ENCODE measurements at places on chromosomes 4 and X.

DNA sequence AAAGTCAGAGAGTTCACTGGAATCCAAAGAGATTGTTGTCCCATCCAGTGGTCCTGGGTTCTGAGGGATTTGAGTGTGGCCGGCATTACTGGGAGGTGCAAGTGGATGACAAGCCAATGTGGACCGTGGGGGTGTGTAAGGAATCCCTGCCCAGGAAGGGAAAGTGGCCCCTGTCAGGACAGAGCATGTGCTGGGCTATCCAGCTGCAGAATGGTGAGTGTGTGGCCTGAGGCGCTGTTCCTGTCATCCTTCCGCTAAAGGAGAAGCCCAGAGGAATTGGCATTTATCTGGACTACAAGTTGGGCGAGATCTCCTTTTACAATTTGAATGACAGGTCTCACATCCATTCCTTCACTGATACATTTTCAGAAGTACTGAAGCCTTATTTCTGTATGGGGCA, 20.4 kb upstream of the TRIM60 start:
- no peak for DNase-seq

DNA sequence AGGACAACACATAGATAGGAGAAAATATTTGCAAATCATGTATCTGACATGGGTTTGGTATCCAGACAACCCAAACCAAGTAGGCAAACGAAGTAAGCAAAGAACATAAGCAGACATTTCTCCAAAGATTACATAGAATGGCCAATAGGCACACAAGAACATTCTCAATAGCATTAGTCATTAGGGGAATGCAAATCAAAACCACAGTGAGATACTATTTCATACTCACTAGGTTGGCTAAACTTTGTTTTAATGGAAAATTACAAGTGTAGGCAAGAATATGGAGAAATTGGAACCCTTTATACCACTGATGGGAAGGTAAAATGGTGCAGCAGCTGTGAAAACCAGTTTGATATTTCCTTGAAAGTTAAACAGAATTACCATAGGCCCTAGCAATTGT, 74.7 kb downstream of the CHRNA9 start:
- DNase-seq: no peak

GRCh38 chr4:59570860-59571476, 1629.2 kb upstream of the ADGRL3 start:
- DNase-seq: no peak

- no peak for DNase-seq
Observed at GRCh38 chr4:2249526-2250356, 7.8 kb upstream of the HAUS3 start.

DNA sequence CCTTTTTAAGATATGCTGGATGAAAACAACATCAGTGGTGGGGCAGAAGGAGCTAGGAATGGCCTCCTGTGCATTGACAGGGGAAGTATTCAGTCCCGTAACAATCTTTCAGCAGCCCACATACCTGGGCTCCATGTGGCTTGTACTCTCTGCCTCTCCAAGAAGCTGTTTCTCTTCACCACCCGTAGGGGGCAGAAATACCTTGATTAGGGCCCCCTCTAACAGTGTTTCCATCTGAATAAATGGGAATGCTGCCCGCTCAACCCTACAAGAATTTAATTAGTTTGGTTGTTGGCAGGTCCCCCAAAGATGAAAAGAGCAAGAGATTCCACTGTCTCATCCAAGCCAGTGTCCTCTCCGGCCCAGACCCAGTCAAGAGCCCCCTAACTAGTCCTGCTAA, 155.2 kb downstream of the SMIM20 start:
- no peak for DNase-seq

DNA sequence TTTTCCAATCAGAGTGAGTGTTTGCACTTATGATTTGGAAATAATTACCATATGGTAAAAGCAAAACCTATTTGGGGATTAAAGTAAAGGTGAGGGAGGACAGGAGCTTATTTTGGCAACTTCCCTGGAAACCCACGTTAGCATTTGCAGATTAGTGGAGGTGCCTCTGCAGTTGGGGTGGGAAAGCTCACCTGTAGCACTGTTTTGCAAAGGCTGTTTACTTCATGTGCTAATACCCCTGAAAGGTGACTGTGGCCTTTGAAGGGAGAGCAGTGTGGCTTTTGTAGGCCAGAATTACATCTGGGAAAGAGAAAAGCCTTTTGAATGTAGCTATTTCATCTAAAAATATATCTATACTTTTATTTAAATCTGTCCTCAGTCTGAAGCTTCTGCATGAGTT, 9.4 kb downstream of the SUPT20HL1 start:
- DNase-seq: no peak

- no peak for DNase-seq
Observed at GRCh38 chrX:154025230-154025629, 5.5 kb upstream of the IRAK1 start.

GRCh38 chrX:37922928-37923327, 75.6 kb upstream of the DYNLT3 start:
- DNase-seq: no peak

DNA sequence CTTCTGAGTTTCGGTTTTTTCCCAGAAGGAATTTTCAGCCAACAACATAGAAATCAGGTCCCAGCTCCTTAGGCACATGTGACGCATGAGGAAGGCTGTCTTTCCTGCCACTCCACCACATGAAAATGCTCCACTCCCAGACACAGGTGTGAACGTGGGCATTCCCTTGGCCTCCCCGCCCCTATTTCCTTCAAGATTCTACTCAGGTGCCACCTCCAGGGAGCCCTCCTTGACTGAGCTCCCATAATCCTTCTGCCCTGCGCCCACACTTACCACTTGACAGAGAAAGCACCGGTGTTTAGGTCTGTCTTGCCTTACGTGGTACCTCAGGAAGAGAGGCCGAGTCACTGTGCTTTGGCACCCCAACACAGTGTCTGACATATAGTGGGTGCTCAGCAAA, 44.4 kb upstream of the CENPU start:
- no peak for DNase-seq

GRCh38 chr4:101067383-101067782, 279.9 kb downstream of the PPP3CA start:
- no peak for DNase-seq

DNA sequence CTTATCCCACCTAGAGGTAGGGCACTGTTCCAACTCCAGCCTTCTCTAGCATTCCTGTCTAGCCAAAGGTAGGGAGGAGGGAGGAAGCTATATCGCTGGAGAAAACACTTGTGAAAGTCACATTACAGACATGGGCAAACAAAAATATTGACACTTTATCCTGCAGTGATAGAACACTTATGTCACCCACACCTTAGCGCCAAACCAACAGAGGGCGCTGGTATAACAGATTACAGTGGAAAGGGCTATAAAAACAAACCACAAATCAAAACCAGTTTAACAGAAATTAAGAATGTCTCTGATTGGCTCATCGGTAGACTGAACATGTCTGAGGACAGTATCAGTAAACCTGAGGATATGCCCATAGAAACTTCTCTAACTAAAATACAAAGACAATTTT, 451.3 kb downstream of the TLL1 start:
- DNase-seq: no peak

- no peak for DNase-seq
Observed at GRCh38 chr4:122617597-122618593, 3.0 kb downstream of the IL21 start.

Measured in coronary artery (tissue), 2 donors.